Stimulated activated CD8-positive, alpha-beta memory T cell treated with anti-CD3 and anti-CD28 coated beads, Interleukin-7, amount 100 ng/mL, for 24 hours (primary cell): ENCODE measurements at places on chromosomes 5 and 9.

GRCh38 chr9:96158909-96159575 is 142.9 kb downstream of the HSD17B3 start:
- DNase-seq, result no peak

GRCh38 chr9:136299541-136299940 is 4.4 kb downstream of the CCDC187 start:
- no peak for DNase-seq

- no peak for DNase-seq
These were observed 17.5 kb upstream of the JAK2 start for GRCh38 chr9:4967523-4967922.

DNA sequence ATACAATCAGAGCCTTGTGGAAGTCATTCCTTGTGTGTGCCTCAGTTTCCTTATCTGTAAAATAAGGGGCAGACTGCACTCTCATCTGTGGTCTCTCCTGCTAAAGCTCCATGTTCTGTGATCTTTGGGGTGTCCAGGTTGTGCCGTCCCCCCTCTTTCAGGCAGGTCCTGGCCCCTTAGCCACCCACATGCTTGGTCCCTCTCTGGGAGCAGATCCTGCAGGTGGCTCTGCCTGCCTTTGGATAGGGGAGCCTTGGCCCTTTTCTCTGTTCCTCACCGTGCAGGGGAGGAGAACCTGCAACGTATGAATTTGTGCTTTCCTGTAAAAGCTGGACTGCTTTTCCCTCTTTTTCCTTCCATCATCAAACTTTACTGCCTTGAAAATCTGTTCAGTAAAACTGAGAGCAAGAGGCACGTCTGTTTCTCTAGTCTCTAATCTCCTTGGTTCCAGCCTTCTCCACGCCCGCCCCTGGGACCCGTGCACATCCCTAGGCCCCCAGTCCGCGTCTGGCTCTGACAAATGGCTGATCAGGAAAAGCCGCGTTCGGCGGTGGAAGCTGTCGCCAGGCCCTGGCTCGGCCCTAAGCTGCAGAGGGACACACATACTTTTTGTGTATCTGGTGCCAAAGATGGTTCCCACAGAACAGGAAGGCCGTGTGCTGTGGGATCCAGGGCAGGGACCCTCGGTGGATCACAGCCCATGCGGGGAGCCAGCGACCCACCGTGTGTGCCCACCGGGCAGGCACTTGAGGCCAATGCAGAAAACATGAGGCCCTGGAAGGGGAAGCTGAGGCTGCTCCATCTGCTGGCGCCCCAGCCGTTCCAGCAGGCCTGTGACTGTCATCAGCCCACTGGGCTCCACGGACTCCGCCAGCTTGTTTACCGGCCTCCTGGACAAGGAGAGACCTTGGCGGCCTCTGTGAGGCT is 43.4 kb upstream of the COL5A1 start:
- no peak for DNase-seq

- DNase-seq, result no peak
These were observed 19.0 kb downstream of the STOM start for GRCh38 chr9:121350993-121351561.

DNA sequence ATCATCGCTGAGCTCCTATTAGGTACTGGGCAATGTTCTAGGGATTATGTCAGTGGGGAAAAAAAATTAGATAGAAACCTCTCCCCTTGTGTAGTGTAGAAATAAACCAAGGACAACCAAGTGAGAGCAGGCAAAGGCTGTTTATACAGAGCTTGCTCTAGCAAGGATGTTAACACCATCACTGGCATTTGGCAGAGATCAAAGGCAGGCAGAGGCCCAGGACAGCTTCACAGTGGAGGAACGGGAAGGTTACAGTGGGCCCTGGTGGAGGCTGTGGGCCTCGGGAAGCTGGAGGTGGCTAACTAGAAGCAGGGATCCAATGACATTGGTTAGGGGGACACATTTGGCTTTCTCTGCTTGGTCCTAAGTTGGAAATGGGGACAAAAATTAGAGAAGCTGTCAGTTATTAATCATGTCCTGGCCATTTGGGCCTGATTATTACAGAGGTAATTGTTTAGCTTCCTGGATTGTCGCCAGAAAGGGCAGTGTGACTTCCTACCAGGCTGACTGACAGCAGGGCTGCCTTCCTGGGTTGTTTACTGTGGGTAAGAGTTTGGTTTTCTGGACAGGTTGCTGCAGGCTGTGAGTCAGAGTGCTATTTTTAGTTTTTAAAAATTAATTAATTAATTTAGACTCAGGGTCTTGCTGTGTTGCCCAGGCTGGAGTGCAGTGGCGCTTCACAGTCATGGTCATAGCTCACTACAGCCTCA is 259.3 kb downstream of the ROR2 start:
- DNase-seq, result no peak

DNA sequence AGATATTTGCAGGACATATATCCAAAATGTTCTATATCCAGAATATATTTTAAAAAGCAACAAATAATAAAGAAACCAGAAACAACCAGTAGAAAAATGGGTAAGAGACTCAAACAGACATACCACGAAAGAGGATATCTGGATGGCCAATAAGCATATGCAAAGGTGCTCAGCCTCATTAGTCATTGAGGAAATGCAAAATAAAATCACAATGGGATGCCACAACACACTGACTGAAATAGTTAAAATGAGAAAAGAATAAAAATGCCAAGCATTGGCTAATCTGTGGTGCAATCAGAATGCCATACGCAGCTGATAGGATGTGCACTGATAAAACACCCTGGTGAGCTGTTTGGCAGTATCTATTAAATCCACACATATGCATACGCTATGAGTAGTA is 265.8 kb upstream of the ANKH start:
- DNase-seq, result no peak

DNA sequence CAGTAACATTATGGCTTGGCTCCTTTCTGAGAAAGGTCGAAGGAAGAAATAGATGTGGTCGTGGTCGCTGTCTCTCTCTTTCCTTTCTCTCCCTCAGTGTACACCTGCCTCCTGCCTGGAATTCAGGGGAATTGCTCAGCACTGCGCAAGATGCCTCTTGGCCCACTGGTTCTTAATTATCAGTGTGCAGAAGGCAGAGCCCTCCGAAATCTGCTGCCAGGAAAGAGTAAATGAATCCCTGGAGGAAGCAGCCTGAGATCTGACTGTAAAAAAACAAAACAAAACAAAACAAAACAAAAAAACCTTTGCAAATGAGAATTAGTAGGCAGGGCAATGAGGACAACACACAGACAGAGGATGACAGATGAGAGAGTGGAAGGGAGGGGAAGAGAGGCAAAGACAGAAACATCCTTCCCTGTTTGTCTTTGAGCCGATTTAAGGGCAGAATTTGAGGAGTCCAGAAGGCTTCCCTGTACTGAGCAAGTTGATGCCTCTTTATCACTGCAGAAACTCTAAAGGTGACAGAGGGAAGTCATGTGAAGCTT is 113.8 kb upstream of the PUM3 start:
- no peak for DNase-seq
